ENCODE measurements at places on chromosomes 12 and 14.

DNA sequence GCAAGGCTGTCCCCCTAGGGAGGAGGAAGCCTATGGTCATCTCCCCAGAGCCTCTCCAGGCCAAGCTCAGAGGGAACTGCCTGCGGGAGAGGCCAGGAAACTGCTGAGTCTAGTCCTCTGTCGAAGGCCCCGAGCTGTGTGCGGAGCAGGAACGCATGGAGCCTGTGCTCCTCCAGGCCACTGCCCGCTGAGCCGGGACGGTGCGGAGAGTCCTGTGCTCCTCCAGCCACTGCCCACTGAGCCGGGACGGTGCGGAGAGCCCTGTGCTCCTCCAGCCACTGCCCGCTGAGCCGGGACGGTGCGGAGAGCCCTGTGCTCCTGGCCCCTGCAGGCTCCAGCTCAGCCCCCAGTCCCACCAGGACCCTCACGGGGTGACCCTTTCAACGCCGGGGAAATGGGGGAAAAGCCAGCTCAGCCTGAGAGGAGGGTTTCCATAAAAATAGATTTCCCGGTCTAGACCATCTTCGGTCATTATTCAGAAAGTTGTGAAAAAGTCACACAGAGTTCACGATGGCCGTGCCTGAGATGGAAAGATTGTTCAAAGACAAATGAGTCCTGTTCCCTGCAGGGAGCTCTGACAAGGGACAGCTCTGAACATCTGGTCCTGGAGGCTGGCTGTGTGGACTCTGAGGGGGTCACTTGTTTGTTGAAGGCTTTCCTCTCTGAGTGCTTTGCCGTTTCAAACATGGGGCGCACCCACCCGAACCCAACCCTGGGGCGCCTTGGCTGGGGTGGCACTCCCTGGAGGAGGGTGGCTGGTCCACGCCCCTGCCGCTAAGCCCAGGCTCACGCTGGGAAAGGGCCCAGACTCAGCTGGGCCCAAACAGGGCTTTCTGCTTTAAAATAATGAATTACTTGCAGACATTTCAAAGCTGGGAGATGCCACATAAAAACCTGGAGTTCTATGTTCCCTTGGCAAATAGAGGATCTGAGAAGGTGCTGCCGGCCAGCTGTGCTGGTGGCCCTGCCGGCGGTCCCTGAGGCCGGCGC lies 85.5 kb downstream of the ADGRD1 start:
- DNase-seq = no peak

DNA sequence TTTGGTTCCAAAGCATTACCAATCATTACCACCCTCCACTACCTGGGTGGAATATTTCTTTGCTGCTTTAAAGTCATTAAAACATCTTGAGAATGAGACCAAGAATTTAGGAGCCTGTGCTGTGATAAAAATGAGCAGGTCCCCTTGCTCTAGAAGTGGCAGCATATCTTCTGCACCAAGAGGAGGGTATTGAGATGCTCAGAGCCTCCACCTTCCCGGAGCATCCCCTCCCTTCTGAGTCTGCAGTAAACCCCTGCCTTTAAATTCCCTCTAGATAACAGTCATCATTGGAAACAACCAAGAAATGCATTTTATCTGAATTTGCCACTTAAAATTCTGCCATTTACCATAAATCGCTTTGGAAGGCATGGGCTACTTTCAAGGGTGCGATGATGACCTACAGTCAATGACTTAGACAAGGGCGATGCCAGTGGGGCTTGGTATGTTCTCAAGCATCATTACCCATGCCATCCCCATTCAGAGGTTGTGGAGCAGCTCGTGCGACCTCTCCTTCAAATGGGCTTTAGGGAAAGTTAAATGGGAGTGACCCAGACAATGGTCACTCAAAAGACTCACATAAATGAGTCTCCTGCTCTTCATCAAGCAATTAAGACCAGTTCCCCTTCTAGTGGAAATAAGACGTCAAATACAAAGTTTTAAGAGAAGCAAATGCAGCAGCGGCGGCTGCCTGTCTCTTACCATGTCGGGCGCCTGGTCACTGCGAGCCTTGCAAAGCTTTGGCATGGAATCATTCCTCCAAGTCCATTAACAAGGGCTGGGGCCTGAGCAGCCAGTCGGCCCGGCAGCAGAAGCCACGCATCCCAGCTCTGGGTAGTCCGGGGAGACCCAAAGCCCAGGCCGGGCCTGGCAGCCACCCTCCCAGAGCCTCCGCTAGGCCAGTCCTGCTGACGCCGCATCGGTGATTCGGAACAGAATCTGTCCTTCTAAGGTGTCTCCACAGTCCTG lies 334.5 kb downstream of the TMEM121 start:
- no peak for DNase-seq

GRCh38 chr12:54376596-54376995 lies 7.9 kb downstream of the ZNF385A start:
- DNase-seq = no peak

DNA sequence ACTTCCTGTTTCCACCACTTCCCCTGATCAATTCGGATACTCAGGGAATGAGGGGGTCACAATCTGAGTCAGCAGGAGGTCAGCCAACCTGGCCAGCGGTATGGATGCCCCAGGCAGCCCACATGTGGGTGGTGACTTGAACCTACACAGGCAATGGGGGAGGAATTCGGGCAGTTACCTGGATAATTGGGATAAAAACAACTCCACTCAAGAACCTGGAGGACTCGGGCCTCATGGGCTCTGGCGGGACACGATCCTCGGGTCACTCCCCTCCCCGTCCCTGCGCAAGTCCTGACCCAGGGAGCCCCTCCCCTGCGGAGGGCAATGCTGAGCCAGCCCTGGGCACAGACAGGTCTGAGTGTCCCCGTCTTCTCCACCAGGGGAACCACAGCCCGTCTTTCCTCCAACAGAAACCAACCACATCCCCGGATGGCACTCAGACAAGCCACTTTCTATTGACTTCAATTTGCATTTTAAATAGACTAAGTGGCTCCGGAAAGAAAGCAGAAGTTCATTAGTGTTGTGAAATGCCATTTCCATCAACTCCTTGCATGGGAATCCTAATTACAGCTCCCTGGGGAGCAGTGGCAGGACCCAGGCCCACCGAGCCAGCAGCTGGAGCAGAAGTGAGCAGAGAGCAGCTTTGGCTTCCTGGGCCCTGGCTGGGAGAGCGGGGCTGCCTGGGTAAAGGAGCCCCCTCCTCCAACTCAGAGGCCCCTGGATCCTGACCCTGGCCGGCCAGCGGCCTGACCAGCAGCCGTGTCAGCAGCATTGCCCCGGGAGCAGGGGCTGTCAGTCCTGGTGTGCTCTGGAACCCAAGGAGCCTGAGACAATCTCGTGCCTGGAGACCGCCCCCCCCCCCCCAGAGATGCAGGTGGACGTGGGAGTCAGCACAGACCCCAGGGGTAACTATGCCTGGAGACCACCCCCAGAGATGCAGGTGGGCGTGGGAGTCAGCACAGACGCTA lies 374.1 kb downstream of the ADGRD1 start:
- no peak for DNase-seq

GRCh38 chr12:69932676-69933552 lies 107.9 kb downstream of the MYRFL start:
- DNase-seq = no peak

DNA sequence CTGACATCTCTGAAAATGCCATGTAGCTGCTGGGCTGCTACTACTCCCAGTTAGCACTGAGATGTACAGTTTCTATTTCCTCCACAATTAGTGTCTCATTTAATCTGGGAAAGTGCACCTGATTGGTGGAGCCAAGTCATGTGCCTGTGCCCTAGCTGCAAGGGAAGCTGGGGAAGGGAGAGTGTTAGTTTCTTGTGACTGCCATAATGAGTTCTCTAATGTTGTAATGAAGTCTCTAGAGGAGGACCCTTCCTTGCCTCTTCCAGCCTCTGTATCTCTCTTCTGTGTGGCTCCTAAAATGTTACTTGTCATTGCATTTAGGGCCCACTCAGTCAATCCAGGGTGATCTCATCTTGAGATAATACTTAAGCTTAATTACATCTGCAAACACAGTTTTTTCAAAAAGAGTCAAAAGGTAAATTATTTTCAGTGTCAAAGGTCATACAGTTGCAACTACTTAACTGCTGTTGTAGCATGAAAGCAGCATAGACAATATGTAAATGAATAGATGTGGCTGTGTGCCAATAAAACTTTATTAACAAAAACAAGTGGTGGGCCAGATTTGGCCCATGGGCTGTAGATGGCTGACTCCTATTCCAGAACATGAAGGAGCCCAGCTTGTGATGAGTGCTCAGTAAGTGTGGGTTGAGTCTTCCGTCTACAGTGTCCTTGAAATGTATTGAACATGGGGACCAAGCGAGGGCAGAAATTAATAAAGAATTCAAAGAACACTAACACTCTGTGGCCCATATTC lies 137.2 kb upstream of the MAP1LC3B2 start:
- no peak for DNase-seq

DNA sequence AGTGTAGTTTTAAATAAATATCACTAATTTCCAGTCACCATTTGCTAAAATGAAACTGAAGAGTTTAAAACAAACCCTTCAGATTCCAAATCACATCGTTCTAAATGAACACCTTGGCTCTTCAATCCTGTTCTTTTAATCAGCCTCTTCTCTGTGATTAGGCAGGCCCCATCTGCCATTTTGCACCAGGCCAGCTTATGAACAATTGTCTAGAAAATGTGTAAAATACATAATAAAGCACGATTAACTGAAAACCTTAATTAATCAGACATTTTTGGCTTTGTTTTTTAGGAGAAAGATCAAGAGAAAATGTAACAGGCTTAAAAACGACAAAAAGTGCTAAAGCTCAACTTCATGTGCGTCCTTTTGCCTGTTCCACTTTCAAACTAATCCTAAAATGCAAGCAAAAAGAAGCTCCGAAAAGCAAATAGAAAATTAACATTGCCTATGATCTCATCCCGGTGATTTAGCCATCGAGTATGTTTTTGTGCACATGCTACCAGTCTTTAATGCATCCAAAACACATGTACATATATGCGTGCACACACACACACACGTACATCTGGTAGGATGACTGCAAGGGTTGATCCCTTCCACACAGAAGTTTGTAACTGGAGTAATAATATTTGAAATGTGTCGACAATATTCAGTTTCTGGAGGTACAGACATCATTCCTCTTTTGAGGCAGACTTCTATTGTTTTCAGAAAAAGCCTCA lies 288.6 kb downstream of the FOXN3 start:
- DNase-seq = no peak

DNA sequence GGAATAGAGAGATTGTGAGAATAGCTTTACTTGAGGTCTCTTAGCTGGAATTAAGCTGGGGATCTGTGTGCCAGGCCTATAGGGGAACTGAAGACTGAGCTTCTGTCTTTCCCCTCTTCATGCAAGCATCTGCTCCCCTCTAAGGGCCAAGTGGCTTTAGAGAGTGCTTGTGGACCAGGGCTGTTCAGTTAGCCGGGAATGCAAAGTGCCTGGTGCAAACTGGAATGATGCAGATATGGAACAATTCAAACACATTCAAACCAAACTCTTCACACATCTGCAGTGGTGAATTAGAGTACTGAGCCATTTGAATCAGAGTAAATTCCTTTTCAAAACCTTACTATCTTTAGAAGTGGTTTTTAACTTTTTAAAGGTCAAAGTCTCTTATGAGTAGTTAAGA lies 99.0 kb downstream of the LIN7A start:
- DNase-seq = no peak

DNA sequence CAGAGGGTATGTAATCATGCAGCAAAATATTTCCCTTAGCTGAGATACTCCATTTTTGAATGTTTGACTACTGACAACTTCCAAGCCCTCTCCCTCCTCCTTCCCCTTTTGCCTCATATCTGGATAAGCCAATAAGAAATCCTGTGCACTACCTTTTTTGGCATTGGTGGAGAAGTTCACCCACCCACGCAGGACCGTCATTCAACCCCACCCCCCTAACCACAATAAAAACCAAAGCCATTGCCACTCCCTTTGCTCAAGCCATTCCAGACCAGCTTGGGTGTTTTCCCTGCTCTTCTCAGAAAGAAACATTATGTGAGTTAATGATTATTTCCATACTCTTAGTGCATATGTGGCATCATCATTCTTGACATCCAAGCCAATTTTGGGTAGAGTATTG lies 176.7 kb downstream of the PTPN11 start:
- no peak for DNase-seq

GRCh38 chr12:92544322-92544721 lies 158.5 kb upstream of the PLEKHG7 start:
- DNase-seq = no peak

DNA sequence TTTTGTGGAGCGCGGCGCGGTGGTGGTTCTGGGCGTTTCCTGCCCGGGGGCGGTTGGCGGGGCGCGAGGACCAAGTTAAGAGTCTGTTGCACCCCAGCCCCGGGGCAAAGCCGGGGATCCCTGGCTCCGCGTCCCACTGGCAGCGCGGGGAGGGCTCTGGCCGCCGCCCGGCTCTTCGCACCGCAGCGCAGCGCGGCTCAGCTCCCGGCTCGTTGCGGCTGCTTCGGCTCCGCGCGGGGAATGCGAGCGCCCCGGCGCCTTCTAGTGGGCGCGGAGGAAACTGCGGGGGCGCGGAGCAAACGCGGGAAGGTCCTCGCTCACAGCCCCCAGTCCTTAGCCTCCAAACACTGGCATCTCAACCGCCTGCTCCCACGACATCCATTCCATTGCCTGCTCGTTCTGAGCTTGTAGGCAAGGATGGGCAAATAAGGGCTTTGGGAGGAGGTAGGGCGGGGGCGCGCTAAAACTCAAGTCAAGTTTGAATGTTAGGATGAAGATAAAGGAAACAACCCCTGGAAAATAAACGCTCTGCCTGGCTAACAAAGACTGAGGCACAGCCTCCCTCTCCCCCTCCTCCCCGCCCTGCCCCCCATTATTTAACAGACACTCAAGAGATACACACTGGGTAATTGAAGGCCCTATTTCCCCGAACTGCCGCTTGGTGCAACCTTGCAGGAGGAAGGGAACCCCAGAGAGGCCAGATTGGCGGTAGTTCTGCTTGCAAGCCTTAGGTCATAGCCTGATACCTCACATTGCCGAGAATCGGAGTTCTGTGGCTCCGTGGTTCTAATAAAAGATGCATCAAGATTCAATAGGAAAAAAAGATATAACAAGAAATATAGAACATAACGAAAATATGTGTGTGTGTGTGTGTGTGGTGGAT lies at the start of gene B4GALNT1:
Gene B4GALNT1, minus strand, starts transcription at position 244 of the 883 bp plus-strand sequence. CDS start 1,069 bp downstream, outside the sequence.
- no peak for DNase-seq

- DNase-seq = no peak
Measured at GRCh38 chr12:52846356-52846970, 2.3 kb downstream of the KRT78 start.

DNA sequence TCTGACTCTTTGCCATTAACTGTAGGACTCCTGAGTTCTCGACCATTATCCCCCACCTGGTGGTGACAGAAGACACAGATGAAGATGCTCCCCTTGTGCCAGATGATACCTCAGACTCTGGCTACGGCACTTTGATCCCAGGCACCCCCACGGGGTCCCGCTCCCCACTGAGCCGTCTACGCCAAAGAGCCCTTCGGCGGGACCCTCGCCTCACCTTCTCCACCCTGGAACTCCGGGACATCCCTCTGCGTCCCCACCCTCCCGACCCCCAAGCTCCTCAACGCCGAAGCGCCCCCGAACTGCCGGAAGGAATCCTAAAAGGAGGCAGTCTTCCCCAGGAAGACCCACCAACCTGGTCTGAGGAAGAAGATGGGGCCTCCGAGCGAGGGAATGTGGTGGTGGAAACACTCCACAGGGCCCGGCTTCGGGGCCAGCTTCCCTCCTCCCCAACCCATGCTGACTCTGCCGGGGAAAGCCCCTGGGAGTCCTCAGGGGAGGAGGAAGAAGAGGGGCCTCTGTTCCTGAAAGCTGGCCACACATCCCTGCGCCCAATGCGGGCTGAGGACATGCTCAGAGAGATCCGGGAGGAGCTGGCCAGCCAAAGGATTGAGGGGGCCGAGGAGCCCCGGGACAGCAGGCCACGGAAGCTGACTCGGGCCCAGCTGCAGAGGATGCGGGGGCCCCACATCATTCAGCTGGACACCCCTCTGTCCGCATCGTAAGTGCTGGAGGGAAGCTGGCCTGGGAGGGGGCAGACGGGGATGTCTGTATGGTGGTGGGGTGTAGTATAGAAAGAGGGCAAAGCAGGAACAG lies 14.4 kb downstream of the TNFRSF1A start:
- DNase-seq = no peak

- no peak for DNase-seq
Measured at GRCh38 chr12:14156606-14157005, 175.2 kb upstream of the GRIN2B start.

Data from brain pericyte (primary cell).